Activated effector memory CD4-positive, alpha-beta T cell treated with anti-CD3 and anti-CD28 coated beads, Interleukin-2, amount 50 U/mL, for 16 hours (primary cell): ENCODE measurements at places on chromosomes 1 and 21.

- no peak for DNase-seq
Observed at GRCh38 chr1:209613400-209614150, 30.1 kb downstream of the CAMK1G start.

DNA sequence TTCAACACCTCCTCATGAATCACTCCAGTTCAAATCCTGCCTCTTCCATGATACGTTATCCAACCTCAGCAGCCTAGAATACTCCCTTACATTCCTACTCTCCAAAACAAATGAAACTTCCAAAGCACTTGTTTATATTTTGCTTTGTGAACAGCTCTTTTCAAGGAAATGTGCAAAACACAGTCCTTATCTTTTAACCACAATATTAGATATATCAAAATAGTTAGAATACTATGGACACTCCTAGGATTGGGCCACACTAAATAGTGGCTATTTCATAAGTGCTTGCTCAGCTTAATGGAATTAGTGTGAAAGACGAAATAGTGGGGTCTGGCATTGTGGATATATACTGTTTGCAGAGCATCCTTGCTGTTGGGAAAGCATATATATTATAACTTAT lies 173.5 kb downstream of the ZC3H11B start:
- no peak for DNase-seq

DNA sequence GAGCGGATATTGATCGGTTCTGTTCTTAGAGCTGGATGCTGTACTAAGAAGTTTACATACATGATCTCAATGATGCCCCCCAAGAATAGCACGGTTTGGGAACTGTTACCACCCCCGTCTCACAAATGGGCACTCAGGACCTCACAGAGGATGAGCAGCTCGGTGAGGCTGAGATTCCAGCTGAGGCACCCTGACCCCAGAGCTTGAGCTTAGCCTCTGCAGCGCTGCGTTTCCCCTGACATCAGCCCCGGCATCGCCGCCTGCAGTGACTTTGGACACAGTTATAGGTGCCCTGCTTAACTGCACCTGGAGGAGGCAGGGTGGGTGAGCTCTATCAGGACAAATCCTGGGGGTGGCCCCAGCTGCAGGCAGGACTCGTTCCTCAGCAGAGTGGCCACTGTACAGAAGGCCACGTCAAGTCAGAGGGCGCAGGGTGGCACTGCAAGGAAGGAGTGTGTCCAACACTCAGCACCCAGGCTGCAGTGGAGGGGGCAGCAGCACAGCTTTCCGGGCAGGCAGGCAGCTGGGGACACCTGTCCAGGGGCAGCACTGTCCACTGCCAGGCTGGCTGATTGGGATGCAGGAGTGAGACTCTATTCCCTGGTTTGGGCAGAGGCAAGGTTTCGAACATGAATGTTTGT lies 65.8 kb upstream of the ABCG1 start:
- peak; percentile 59 for DNase-seq

- no peak for DNase-seq
Observed at GRCh38 chr1:76928522-76928921, 61.2 kb downstream of the ST6GALNAC5 start.

DNA sequence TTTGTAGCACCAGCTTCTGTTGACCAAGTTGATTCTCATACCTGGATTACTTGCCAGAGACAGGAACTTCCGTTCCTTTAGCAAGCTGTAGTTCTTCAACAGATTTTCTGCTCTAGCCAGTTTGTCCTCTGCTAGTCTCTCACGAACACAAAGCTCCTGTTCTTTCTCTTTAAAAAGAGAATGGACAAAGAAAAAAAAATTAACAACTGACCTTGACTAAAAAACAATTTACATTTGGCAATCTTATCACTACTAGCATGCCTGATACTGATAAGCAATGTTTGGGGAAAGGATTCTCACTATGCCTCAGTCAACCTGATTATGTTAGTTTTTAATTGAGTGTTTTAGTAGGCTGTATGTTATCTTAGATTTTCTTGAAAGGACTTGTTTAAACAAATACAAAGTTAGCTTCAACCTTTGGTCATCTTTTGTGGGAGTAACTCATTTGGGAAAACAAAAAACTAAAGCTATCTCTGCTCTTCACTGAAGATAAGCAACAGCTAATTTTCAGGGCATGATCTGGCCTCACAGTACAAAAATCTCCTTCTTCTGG lies 8.3 kb downstream of the NEK2 start:
- DNase-seq, result no peak

GRCh38 chr1:100606438-100606837 lies 68.5 kb downstream of the GPR88 start:
- no peak for DNase-seq

GRCh38 chr1:160836981-160837557 lies 25.6 kb downstream of the CD244 start:
- DNase-seq, result no peak

DNA sequence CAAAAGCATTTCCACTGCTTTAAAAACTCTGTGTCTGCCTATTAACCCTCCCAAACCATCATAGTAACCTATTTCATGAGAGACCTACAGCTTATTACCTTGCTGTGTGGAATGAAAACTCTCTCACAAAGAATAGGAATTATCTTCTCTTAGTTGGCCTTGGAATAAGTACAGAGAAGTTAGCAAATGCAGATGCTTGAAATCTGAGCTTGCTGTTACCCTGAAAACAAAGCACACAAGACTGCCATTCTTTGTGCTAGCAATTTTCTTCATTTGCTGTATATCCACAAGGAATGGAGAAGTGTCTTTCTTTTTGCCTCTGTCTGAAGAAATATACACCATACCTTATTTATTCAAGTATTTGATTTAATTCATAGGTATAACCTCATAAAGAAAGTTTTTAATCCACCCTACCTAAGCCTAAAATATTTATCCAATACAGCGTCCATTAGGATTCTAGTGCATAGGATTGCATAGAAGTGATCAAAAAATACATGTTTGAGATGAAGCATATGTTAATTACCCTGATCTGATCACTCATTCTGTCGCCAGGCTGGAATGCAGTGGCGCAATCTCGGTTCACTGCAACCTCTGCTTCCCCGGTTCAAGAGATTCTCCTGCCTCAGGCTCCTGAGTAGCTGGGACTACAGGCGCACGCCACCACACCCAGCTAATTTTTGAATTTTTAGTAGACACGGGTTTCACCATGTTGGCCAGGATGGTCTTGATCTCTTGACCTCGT lies 451.1 kb downstream of the LTN1 start:
- DNase-seq, result no peak

- no peak for DNase-seq
Observed at GRCh38 chr1:178847396-178847849, 23.5 kb downstream of the ANGPTL1 start.

DNA sequence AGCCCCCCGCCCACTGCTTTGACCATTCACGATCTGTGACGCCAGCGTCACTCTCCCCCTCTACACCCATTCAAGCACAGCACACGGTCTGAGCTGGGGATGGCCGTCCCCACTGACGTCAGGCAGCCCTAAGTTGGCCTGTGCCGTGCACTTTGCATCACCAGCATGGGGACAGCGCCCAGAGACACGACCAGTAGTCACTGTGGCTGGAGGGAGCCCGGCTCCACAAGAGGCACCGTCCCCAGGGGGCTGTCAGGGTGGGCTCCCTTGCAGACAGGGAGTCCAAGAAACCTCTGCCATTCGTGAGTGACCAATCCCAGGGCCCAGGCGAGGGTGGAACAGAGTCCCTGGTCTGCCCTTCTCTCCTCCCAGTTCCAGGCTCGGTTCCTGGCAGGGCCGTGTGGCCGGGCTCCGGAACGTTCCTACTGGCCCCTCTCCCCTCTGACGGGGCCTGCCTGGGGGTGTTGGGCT lies 2.3 kb downstream of the KRTAP10-8 start:
- DNase-seq, result no peak

DNA sequence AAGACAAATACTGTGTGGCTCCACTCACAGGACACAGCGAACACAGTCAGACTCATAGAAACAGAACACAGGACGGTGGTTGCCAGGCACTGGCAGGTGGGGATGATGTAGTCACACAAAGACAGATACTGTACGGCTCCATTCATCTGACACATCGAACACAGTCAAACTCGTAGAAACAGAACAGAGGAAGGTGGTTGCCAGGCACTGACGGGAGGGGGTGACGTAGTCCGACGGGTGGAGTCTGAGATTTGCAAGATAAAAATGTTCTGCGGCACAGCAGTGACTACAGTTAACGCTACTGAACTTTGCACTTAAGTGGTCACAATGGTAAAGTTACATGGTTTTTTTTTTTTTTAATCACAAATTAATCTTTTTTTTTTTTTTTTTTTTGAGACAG lies 18.7 kb downstream of the C21orf58 start:
- DNase-seq, result no peak

GRCh38 chr1:170730438-170730837 lies 66.5 kb downstream of the PRRX1 start:
- DNase-seq, result no peak

DNA sequence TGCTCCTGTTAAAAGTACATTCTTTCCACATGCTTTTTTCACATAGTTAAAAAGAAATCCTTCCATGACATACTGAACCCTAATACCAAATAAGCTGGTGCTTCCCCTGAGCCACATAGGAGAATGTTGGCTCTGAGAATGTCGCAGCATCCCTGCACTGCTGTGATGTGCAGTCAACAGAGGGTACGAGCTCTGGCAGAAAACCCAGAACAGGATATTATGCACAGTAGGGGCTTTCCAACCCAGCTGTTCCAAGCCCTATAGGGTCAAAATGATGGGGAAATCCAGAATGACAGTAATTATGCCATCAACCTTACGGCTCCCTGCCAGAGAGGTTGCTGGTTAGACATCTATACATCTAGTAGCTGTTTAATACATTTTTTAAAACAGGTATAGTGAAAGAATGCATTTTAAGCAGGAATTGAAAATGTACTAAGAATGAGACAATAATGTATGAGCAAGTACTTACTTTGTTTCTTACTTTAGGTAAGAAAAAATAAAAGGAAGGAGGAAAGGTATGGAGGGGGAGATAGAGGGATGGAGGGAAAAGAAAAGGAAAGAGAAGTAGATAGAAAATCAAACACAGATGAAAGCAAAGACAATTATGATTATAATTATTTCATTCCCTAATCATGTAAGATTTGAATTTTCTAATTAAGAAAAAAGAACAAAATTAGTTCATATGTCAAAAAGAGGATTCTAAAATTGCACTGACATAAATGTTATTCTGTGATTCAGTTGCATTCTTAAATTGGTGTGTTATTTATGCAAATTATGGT lies 126.0 kb downstream of the NR5A2 start:
- DNase-seq, result peak; percentile 77

DNA sequence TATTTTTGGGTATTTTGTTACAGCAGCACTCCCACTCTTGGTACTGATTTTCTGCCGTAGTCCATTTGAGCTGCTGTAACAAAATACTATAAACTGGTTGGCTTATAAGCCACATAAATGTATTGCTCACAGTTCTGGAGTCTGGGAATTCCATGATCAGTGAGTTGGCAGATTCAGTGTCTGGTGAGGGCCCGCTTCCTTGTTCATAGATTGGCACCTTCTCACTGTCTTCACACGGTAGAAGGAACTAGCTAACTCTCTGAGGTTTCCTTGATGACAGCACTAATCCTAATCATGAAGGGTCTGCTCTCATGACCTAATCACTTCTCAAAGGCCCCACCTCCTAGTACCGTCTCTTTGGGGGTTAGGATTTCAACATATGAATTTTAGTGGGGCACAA lies 85.2 kb downstream of the HHAT start:
- no peak for DNase-seq

GRCh38 chr21:46429754-46430681 lies 28.7 kb upstream of the DIP2A start:
- DNase-seq, result no peak

GRCh38 chr1:119007670-119008482 lies 19.7 kb upstream of the TBX15 start:
- DNase-seq, result no peak

DNA sequence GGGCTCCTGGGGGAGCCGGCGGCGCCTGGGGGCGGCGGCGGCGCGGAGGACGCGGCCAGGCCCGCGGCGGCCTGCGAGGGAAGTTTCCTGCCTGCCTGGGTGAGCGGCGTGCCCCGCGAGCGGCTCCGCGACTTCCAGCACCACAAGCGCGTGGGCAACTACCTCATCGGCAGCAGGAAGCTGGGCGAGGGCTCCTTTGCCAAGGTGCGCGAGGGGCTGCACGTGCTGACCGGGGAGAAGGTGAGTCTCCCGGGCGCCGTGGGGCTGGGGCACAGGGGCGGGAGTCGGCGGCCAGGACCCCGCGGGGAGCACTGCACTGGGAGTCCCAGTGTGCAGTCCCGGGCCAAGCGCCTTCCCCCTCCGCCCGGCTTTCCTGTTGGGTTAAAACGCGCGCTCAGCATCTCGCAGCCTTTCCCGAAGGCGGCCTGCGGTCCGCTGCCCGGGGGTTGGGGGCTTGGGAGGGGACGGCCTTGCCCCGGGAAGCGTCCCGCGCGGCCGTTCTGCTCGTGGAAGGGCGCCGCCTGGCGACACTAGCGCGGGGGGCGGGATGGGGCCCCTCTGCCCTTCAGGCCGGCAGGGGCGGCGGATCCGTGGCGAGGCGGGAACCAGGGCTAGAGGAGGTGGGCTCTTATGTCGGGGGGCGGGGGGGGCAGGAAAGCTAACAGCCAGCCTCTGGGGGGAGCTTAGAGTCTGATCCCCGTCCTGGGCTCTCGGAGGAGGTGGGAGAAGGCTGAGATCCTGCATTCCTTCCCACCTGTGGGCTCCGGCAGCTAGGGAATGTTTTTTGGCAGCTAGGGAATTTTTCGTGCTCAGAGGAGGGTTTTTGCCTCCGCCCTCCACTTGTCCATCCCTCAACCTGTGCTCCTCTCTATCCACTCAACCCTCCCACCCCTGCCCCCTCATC lies 1.1 kb downstream of the HUNK start:
- peak; percentile 77 for DNase-seq

- DNase-seq, result no peak
Observed at GRCh38 chr1:204887846-204888245, 17.2 kb downstream of the NFASC start.

DNA sequence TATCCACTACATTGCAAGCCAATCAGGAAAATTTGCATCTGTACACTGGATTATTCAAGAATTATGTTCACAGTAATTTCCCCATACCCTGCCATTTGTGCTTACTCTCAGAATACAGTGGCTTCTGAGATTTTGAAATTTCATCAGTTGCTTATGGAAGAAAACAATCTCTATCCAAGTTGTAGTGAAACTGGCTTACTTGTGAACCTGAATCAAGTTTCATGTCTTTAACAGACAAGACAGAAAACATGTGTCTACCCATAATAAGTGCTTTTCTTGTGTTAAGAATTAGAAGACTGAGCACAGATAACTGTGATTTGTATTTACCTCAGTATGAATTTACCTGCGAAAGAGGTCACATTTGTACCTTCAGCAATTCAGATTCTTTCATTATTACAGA lies 672.7 kb upstream of the ADGRL2 start:
- no peak for DNase-seq
